A172 (cell line): ENCODE measurements at places on chromosomes 4 and X.

GRCh38 chr4:144611850-144612249 is 34.1 kb upstream of the HHIP start:
- DNase-seq: peak; percentile 8

GRCh38 chr4:169627307-169627706 is 6.9 kb downstream of the CLCN3 start:
- no peak for DNase-seq

DNA sequence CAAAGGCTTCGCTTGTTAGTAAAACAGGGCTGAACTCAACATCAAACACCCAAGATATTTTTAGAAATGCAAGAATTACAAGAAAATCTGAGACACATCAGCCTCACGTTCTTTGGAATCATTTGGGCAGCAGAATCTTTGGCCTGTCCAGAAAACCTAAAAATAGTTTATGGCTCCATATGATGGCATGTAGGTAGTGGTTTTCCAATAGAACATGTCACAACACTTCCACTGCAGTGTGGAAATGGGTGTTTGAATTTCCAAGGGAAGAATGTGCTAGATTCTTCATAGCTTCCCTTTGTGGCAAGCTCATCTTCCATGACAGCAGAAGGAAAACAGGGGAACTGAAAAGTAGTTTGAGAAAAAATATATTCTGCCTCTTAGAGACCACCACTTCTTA is 118.8 kb downstream of the ARHGAP6 start:
- no peak for DNase-seq

DNA sequence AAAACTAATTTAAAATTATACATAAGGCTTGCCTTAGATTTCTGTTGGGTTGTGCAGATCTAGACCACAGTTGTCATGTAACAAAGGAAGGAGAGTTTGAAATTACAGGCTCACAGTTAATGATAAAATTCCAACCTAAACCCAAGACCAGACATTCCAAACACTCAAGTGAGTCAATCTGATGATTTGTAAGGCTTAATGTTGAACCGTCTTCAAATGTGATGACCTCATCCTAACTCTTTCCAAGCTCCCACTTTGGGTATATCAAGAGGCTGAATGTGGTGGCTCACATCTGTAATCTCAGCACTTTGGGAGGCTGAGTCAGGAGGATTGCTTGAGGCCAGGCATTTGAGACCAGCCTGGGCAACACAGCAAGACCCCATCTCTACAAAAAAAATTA is 149.2 kb downstream of the TBL1X start:
- peak; percentile 84 for DNase-seq

- no peak for DNase-seq
Observed at GRCh38 chr4:25874655-25875054, 11.9 kb upstream of the SEL1L3 start.

DNA sequence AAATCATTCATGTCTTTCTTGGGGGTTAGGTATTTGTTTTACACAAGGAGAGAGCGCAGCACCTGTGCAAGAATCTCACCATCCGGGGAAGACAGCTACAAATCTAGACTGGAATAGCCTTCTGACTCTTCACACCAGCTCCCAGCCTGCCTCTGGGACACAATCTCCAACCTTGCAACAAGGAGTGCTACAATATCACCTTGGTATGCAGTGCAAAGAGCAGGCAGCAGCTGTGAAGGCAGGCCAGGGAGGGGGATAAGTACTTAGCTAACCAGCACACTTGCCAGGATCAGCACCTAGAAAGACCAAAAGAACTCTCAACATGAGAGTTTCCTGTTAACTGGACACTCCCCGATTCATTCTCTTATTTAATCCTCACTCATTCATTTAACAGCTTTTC is 235.3 kb downstream of the AR start:
- no peak for DNase-seq

DNA sequence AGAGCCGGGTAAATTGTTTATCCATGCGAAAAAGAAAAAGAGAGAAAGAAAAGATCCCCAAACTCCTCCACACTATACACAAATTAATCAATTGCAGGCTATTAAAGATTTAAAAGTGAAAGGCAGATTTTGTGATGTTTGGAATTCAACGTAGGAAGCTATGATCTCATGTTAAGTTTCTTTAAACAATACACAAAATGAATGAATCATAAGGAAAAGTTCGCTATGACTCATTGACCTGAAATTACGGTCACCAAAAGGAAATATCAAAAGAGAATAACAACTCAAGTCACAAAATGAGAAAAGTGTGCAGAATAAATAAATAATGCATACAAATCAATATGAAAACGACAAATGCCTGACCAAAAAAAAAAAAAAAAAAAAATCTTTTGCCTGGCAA is 28.6 kb downstream of the CLNK start:
- DNase-seq: peak; percentile 10

DNA sequence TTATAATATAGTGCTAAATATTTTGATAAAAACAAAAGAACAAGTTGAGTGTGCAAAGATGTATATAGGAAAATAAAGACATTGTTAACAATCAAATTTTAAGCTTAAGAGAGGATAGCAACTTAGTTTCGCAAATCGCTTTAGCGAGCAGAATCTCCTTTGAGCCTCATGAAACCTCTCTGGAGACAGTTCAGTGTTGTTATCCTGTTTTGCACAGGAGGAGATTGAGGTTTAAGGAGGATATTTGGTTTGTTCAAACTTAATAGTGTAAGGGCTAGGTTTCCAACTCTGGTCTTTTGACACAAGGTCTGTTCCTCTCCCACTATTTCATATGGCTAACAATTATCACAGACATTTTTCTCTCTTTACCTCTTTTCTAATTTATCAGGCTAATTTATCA is 1848.5 kb upstream of the TENM3 start:
- DNase-seq: no peak

GRCh38 chr4:159018062-159018629 is 84.7 kb upstream of the RAPGEF2 start:
- DNase-seq: no peak
